ENCODE measurements at places on chromosomes 2 and 18.

DNA sequence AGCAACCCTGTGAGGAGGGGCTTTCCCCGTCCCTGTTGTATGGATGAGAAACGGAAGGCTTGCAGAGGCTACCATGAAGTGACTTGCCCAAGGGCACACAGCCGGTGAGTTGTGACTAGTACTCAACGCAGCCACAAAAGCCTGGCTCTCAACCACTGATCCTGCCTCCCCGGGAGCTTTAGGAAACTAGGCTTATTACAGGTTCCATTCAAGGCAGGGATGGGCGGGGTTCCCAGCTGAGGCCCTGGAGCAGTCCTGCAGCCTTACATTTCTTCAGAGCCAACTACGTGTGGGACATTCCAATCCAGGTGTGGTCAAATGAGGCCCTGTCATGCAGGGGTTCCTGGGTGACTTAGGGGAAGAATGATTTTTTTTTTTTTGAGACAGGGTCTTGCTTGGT is 59.6 kb downstream of the MEX3C start:
- DNase-seq = no peak

- no peak for DNase-seq
Measured at GRCh38 chr2:21250673-21251072, 126.9 kb downstream of the TDRD15 start.

DNA sequence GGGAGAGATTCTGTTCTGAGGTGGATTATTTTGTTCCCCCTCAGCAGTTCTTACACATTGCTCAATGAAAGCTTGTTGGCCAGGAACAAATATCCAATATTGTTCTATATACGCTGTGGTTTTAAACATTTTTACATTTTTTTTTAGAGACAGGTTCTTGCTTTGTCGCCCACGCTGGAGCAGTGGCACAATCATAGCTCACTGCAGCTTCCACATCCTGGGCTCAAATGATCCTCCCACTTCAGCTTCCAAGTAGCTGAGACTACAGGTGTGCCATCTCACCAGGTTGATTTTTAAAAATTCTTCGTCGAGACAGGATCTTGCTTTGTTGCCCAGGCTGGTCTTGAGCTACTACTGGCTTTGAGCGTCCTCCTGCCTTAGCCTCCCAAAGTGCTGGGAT is 58.9 kb upstream of the KIF5C start:
- DNase-seq = no peak

- DNase-seq = no peak
Measured at GRCh38 chr2:101899265-101899664, 92.5 kb upstream of the IL1R2 start.

DNA sequence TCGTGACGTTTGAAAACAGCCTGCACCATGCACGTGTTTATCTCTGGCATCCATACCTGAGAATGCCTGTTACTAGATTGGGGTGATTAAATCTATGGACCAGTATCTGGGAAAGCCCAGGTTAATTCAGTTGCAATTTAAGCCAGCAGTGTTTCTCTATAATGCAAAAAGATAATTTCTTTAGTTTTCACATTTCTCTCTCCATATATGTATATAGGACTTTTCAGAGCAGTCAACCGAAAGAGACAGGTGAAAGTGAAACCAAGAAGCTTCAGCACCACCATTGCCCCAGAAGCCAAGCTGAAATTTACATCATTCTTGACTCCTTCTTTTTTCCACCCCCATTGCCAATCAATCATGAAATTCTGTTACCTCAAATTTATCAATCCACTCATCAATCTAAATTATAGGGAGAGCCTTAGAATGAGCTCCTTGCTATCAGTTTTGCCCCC is 2.7 kb upstream of the LRP2 start:
- no peak for DNase-seq

DNA sequence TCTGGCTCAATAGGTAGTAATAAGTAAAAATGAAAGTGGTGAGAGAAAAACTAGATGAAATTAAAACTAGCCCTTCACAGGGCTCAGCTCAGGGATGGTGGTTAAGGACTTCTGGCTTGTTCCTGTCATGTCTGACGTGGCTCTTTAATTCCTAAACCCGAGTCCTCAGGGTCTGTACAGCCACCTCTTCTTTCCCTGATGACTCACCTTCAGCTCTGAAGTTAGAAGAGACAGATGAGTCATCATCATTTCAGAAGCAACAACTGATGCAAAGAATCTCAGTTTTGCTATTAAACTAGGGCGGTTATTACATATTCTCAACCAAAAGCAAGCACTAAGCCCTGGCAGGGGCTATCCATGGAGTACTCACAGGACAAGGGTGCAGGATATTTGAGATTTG is 24.0 kb upstream of the ITGB6 start:
- DNase-seq = no peak

DNA sequence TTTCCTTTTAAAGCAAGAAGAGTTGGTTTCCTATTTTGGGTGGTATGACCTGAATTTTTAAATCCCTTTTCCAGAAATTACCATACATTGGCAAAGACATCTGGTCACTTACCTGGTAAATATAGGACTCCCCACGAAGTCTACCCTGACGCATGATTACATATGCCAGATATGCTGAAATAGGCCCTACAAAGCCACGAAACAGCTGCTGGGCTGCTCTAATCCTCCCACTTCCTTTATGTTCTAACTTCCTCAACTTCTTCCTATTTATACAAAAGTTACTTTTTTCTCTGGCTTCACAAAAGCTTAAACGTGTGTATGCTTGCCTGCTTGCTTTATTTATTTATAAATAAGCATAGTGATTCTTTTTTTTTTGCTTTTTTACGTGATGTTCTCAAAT is 186.0 kb upstream of the EPHA4 start:
- DNase-seq = no peak

DNA sequence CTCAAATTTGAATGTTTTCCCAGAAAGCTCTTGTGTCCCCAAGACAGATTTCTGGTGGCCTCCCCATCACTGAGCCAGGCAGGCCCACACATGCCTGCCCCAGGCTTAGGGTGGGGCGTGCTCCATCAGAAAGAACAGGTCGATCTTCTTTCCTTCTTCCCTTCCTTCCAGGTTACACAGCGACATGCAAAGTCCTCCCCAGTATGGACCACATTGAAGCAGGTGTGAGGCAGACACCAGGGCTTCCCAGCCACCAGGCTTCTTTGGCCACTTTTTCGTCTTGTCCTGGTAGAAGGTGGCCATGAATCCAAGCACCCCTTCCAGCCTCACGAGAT is 41.4 kb upstream of the LAPTM4A start:
- no peak for DNase-seq

GRCh38 chr2:38581193-38582147 is 21.3 kb downstream of the HNRNPLL start:
- DNase-seq = no peak

DNA sequence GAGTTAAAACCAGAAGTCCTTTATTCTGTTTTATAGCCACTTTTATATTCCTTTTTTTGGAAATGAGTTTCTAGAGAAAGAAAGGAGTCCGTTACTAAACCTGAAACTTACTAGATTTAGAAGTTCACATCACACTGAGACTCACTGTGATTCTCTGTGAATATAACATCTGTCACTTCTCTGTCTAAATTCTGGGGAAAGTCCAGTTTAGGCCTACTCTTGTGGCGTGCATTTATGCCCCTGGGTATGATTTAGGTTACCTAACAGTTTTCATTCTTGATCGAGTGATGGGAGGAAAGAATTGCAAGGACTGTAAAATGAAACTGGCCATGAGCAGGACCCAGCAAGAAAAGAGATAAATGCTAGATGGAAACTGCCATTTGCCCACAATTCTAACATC is 449.6 kb downstream of the SPAG16 start:
- no peak for DNase-seq

DNA sequence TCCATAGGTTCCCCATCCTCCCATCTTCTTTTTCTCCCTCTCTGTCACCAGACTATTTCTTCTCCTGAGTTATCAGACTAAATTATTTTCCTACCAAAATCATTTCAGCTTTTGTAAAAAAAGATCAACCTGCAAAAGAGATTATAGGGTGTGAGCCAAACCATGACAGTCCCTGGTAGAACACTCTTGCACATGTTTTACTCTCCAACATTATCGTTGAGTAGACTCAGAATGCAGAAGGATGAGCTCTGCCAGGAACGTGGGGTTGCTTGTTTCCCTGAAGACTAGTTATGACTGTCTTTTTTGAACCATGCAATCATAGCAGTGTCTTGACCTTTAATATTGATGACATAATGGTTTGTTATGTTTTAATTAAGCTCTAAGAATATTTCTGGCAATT is 360.1 kb upstream of the VWC2L start:
- DNase-seq = no peak

DNA sequence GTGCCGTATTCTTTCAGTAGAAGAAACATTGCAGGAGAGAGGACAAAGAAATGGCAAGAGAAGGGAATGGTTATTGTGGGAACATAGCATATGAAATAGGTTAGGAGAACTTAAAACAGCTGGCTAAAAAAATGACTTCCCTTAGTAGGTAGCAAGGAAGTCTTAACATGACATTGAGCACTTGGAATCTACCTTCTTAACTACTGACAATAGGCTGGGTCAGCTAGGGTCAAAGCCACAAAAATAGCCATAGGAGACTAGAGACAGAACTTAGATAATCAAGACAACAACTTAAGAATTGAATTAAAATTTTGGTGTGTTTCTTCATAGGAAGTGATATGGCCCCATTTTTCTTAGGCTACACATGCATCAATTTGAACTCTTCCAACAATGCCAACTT is 227.9 kb downstream of the TCF4 start:
- DNase-seq = no peak

- DNase-seq = peak; percentile 56
Measured at GRCh38 chr2:18749912-18750526, 160.7 kb upstream of the NT5C1B start.

DNA sequence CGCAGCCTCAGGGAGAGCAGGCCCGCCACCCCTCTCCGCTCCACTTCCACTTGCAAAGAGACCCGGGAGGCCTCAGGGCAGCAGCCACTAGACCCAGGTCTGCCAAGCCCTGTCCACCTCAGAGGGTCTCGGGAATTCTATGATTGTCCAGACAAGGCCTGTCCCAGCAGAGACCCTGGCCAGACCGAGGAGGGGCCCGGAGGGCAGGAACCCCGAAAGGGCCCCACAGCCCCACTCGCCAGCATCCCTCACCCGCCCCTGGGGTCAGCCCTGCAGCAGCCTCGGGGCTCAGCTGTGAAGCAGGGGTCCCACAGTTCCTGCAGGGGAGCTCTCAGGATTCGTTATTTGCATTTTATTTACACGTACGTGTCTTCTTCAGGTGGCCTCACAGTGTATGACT is 269.5 kb downstream of the EIPR1 start:
- no peak for DNase-seq

- no peak for DNase-seq
Measured at GRCh38 chr2:20164061-20164733, 60.7 kb downstream of the SDC1 start.

DNA sequence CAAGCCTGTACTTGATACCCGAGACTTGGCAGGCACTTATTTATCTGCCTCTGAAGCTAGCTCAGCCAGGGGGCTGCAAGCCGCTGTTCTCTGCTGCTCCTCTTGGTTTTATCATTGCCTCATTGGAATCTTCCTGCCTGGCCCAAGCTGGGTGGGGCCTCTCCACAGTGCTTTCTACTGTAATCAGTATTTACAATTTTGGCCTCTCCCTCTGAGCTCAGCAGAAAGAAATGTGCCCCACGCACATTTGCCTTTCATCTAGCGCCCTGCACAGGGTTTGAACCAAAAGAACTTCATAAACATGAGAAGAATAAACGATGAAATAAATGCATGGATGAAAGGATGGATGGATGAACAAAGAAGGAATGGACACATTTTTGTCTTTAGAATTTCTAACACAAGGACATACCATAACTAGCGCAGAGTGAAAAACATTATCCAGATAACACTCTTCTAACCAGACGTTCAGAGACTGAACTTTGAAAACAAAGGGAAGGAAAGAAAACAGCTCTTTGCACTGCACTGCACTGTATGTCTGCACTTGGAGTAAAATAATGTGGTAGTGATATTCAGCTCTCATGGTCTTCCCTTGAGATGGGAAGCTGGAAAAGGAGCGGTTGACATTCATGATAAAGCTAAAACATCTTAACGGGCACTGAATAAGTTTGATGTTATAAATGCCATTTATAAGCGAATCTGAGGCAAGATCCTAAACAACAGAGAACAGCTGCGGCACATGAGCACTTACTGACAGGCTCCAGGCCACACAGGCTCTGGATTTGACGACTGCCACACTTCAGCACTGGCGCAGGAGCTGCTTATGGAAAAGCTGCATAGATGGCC is 86.8 kb upstream of the SP3 start:
- no peak for DNase-seq

- no peak for DNase-seq
Measured at GRCh38 chr2:233764264-233764663, 4.2 kb downstream of the UGT1A1 start.
